ENCODE measurements at places on chromosomes 12 and 14.

- DNase-seq = no peak
Observed at GRCh38 chr14:23550812-23551265, 726 bp downstream of the ZFHX2 start.

- no peak for DNase-seq
Observed at GRCh38 chr12:104971306-104971705, 13.2 kb upstream of the SLC41A2 start.

- DNase-seq = no peak
Observed at GRCh38 chr14:97120204-97120603, 323.0 kb downstream of the VRK1 start.

DNA sequence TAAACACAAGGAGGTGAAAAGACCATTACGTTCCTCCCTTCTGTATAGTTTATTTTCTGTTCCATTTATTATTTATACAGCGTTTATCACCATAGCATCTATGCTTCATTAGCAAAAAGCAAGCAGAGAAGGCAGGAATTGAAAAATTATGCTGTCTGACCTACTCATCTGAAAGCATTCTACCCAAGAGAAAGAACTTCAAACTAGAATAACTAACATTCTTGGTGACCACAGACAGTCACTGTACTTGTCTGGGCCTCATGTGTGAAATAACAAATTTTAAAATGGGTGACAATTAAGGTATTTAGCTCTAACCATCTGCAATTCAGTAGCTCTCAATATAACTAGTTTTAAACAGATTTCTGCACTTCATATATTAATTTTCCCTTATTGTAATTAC lies 29.3 kb upstream of the PDE3A start:
- no peak for DNase-seq

GRCh38 chr12:65324551-65324950 lies 46.1 kb downstream of the MSRB3 start:
- DNase-seq = no peak

DNA sequence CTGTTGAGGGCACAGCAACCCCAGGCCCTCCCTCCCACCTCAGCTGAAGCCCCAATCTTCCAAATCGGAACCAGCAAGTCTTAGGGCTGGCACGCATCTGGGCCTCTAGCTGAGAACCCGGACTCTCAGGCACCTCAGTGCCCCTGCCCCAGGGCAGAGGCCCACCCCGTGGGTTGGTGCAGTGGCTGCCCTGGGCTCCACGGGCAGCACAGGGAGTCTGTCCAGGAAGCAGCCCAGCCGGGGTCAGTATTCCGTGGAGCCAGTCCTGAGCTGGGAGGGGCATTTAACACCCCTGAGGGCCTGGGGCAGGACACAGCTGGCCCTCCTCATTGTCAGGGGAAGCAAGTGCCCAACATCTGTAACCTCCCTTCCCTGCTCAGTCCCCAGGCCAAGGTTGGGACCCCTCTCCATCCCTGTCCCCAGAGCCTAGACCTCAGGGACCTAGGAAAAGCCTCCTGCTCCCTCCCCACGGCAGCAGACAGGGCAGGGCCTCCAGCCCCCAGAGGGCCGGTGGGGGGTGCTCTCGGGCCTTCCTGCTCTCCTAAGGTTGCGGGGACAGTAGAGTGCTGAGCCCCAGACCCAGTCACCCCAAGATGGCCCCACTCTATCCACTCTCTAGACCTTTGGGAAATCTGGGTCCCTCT lies 36.5 kb downstream of the SLC6A12 start:
- no peak for DNase-seq

DNA sequence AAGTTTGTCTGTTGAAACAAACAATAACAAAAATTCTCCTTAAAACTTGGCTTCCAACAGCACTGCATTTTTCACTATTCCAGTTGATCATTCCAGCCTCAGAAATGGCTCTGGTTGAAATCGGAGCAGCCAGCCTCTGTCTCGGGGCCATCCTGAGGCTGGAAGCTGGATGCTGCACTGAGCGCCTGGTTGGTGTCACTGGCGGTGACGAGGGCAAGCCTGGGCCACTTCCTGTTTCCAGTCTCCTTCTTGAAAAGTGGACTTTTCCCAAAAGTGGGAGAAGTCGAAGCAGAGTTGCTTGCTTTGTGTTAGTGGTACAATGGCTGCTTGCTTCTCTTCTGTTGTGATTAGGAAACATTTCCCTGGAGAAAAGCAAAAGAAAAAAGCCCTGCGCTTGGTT lies 48.7 kb downstream of the CCDC92 start:
- DNase-seq = no peak

- DNase-seq = no peak
Observed at GRCh38 chr12:90112666-90113065, 404.0 kb upstream of the ATP2B1 start.

GRCh38 chr12:2052826-2053678 lies at the start of gene CACNA1C:
CACNA1C (plus strand) TSS chr12:2052987; CDS start chr12:2053563, 576 bp downstream.
- no peak for DNase-seq

DNA sequence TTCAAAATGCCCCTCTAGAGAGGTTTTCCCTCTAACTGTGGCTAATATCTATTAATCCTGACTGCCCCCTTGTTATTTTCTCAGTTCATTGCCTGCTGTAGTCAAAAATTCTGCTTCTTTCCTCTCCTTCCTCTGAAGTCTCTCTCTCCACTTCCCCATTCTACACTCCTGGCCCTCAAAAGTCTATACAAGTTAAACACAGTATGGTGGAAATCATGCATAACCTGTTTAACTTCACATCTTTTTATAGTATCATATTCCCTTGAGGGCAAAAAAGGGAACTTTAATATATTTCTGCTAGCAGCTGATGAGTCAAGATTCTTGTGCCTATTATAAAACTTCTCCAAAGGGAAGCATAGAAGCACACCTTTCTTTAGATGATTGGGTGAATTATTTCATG lies 16.7 kb downstream of the GRIP1 start:
- DNase-seq = no peak

- no peak for DNase-seq
Observed at GRCh38 chr12:125311050-125311449, 245.8 kb downstream of the AACS start.

DNA sequence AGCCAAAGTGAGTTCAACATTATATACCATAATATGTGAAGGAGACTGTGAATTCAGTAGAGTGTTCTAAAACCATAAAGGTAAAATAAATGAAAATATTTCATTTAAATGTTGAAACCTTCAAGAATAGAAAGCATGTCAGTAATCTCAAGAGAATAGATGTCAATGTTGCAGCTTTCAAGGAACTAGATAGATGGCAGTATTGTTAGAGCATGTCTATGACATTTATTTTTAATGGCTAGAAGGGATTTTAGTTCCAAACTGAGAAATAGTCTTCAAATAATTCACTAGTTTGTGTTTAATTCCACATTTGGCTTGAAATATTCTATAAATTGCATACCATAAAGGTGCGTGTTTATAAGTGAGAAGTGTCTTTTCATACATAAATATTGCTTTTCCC lies 326.5 kb downstream of the FLRT2 start:
- no peak for DNase-seq
